ENCODE measurements at places on chromosomes 3 and 15. TPM values are rescaled to one million over a fixed set of nuclear protein-coding genes. Genes with fewer than 3 reads are reported as not detected.

Gene SEMA6D
- 18.1 TPM for total RNA-seq

Gene GOLGA6L9
- 5.4 TPM for total RNA-seq

DNA sequence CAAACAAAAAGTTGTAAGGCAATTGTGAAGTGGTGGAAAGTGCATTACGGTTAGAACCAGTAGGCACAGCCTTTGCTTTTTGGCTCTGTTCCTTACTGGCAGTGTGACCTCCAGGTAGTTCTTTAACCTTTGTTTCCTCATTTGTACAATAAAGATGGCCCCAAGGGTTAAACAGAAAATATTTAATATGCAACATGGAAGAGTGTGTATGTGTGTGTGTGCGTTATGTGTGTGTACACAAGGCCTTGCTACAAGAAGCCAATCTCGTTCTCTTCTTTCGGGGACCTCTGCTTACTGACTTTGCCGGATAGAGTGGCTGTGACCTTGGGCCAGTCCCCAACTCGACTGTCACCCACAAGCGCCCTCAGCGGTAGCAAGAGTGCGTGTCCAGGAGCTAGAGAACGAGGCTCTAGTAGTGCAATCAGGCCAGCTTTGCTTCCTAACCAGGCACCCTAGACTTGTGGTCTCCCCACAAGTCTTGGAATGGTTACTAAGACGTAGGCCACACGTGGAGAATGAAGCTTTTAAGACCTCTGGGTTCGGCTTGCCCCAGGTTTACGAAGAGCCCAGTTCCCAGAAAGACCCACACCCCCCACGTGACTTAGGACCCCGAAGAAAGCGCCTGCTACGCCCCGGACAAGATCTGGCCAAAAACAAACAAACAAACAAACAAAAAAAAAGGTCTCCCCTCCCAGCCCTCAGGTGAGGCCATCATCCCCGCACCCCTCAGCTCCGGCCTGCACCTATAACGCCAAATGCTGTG lies 593 bp downstream of the CIAO2A start:
- peak overlapping the region; percentile 59 for H3K4me3 ChIP-seq
- H3K27me3 ChIP-seq: no peaks in the 10 kb centered on the region
- peak; percentile 34 for DNase-seq
- H3K36me3 ChIP-seq: no peaks in the 10 kb centered on the region

- no peaks in the 10 kb centered on the region for H3K27me3 ChIP-seq
- no peak overlapping the region for H3K4me3 ChIP-seq
- H3K4me1 ChIP-seq: no peaks in the 10 kb centered on the region
- H3K36me3 ChIP-seq: no peaks in the 10 kb centered on the region
These were observed 78.4 kb downstream of the RFX7 start for GRCh38 chr15:56165234-56165633.

- no peak overlapping the region for H3K27ac ChIP-seq
- H3K4me1 ChIP-seq: no peaks in the 10 kb centered on the region
- no peaks in the 10 kb centered on the region for H3K27me3 ChIP-seq
- no peak for DNase-seq
- no peaks in the 10 kb centered on the region for H3K36me3 ChIP-seq
These were observed 84.0 kb downstream of the DIPK2A start for GRCh38 chr3:144055604-144056003.
